Stimulated activated CD4-positive, alpha-beta T cell treated with anti-CD3 and anti-CD28 coated beads, Interleukin-12 subunit alpha, Interleukin-12 subunit beta, amount 100 ng/mL, for 48 hours (primary cell): ENCODE measurements at places on chromosomes 3 and 15.

DNA sequence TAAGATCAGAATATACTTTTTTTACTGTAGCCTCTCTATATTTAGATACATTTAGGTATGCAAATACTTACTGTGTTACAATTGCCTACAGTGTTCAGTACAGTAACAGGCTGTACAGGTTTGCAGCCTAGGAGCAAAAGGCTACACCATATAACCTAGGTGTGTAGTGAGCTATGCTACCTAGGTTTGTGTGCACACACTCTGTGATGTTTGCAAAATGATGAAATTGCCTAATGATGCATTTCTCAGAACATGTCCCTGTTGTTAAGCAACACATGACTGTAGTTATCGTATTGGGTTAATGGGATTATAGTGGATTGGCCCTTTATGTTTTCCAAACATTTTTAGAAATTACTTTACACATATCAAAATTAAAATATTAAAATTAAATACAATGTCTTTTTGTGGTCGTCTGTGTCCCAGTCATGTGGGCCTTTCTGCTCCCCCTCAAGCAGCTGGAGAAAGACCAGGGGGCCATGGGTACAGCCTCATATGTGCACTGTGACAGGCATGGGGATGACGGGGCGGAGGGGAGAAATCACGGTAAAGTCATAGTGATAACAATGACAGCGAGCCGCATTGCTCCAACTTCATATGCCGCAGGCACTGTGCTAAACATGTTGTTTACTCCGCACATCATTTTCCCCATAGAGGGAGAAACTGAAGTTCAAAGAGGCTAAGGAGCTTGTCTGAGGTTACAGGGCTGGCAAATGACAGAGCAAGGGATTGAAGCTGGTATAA, 27.4 kb upstream of the PLA2G4E start:
- DNase-seq = no peak

GRCh38 chr15:27495963-27496459, 525.0 kb downstream of the GABRG3 start:
- DNase-seq = no peak

- DNase-seq = no peak
These were observed 62.0 kb downstream of the SFMBT1 start for GRCh38 chr3:52983828-52984227.

DNA sequence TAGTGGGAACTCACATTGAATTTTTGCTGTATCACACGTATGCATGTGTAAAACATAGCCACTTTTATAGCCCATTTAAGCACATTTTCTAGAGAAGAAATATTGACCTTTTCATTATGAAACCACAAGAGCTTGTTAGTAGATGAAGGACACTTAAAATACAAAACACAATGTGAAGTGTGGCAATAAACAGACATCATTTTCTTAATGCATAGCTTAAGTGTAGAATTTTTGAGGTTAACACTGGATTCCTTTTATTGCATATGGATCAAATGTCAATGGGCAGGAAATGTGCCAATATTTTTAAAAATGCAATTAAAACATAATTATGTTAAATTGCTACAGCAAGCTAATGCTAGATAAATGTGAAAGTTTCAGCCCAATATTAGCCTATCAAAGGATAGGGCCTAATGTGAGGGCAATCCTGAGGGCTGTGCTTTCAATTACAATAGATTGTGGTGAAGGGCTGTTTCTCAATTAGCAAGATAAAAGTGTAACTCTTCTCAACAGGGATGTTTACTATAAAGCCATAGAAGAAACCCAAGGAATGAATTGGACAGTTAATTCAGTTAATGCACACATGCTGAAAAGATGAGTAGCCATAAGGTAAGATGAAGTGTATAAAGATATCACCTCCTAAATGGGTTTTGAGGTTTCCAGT, 489.0 kb upstream of the CDIN1 start:
- DNase-seq = no peak

GRCh38 chr3:131669600-131669999, 166.8 kb upstream of the MRPL3 start:
- no peak for DNase-seq

DNA sequence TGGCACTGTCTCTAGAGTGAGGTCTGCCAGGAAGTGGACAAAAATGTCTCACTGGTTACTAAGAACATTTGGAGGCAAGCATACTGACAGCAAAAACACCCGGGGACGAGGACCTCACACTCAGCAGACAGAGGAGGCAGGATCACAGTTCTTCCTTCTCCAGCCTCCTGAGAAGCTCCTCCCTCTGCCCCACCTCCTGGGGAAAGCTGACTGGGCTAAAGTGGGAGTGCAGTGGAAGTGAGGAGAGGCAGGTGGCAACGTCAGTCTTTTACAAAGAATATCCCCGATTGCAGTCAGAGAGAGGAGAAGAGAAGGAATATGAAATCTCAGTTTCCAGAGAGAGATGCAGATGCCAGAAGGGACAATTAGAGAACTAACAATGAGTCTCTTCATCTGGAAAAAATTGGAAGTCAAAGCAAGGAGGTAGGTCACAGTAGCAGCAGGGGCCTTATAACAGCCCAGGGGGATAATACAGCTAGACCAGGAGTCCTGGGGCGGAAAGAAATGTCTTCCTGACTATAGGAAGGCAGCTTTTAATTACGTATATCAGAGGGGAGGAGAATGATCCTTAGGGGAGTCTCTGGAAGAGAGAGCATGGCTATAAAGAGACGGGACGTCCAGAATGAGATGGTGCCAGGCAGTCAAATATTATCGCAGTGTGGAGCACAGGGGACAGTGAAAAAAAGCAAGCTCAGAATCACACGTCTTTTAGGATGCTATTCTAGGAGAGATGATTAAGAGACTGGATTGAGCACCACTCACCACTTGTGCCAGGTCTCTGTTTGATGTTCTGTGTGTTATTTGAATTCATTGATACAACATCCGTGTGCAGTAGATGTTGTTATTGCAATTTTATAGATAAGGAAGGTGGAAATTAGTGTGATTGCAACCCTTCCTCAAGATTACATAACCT, 47.2 kb downstream of the LEO1 start:
- no peak for DNase-seq

GRCh38 chr15:65361708-65362459, 15.9 kb downstream of the IGDCC3 start:
- DNase-seq = no peak

GRCh38 chr3:14274999-14275961, 96.7 kb downstream of the LSM3 start:
- no peak for DNase-seq

DNA sequence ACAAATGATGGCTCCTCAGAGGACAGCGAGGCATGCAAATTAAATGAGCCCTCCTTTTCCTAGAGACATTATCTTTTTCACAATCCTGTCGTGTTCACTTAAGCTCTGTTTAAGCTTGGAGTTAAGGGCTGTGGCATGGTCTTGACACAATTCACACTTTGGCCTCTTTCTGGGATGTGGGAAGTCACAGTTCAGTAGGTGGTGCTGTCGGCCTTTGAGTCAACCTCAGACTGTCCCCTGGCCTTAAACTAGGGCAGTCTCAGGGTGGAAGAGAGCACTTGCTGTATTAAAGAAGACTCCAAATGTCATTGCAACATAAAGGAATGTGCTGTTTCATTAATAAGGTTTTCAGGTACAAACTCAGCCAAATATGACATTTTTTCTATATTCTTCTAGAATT, 351.0 kb downstream of the MCTP2 start:
- peak; percentile 14 for DNase-seq

GRCh38 chr3:124775877-124776276, 45.6 kb downstream of the UMPS start:
- DNase-seq = no peak

DNA sequence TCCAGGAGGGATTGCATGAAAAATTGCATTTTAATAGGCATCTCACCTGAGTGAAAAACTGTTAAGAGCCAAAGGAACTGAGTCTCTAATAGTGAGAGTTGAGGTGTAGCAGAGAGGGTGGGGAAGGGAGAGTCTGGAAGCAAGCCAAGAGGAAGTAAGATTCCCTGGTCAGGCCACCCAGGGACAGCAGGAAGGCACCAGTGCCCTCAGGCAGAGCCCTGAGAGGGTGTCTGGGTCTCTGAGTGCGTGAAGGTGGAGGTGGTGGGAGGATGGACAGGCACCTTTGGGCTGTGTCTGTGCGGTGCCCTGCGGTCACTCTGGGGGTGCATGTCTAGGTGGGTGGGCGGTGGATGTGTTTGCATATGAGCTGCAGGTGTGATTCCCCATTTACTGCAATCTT, 300.4 kb upstream of the ROPN1 start:
- DNase-seq = no peak

- DNase-seq = no peak
These were observed 516.7 kb upstream of the MDFIC2 start for GRCh38 chr3:70829092-70829491.

DNA sequence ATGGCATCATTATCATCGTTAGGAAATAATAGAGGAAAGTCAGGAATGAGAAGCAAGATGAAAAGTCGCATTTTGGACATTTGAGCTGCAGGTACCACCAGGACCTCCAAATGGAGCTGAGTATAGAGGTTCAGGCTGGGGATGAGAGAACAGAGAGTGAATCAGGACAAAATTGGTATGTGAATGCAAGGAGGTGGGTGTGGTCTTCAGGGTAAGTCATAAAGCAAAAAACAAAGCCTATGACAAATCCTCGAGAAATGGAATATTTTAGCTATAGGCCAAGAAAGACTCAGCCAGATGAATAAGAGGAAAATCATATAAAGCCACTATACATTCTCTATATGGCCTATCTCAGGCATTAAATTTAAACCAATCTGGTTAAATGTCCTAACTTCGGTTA, 841.3 kb downstream of the ROBO1 start:
- no peak for DNase-seq

GRCh38 chr3:18103591-18103990, 321.5 kb downstream of the SATB1 start:
- DNase-seq = no peak

DNA sequence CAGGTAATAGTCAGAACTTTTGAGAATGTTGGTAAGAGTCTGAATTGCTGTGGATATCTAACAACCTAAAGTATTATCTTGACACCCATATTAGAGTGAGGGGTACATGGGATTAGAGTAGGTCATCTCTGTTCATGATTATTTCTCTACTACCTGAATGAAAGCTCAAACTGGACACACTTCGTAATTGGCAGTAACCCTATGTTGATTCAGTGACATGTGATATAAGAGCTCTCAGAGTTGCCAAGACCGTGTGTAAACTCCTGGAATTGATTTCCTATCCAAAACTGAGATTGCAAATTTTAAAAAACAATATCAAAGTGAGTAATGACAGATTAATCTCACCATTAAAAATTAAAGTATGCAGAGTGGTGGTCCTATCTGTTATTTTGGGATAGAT, 214.8 kb upstream of the ARHGEF26 start:
- no peak for DNase-seq
